Stimulated activated CD8-positive, alpha-beta memory T cell treated with anti-CD3 and anti-CD28 coated beads, Interleukin-12 subunit alpha, Interleukin-12 subunit beta, amount 100 ng/mL, for 1 hour (primary cell): ENCODE measurements at places on chromosomes 1 and 21.

DNA sequence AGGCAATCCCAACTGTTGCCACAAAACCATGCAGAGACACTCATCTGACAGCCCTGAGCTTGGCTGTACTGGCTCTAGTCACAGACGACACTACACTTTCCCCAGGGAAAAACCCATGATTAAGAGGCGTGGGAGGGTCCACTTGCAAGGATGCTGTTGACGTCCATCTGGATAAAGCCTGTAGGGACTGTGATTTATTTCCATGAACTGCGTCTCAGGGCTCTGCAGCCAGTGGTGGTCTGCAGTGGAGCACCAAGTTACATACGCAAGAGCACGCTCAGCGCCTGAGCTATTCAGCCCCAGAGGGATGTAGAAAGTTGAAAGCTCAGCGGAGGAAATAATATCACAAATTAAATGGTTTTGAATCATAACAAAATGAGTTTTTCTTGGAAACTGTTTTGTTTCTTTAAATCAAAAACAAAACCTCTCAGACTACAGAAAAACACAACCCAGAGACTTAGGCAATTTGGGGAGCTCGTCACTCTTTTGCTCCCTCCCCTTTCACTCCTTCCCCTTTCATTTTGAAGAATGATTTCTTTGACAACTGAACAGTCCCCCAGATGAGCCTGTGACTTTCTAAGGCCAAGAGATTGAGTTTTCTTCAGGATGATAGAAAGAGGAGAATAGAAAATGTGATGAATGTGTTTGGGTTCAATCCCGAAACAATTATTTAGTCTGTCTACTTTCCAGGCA is 71.2 kb downstream of the NGF start:
- DNase-seq, result no peak

DNA sequence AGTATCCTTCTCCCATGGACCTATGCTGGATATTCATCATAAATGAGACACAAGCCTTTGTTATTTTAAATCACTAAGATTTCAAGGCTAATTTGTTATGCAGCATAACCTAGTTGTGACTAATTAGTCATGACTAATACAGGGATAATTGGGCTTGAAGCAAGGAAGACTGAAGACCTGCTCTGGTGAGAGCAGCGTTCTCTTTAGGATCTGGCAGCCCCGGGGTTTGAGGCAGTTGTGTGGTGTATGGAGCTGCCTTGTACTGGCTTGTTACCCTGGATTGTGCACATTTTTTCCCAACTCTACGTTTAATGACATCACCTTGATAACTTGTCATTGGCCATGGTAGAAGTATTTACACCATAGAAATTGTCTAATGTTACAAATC is 25.7 kb upstream of the SPAG17 start:
- no peak for DNase-seq

GRCh38 chr1:8285103-8285502 is 32.8 kb upstream of the SLC45A1 start:
- no peak for DNase-seq

- no peak for DNase-seq
Observed at GRCh38 chr1:66374561-66375111, 159.3 kb upstream of the SGIP1 start.

DNA sequence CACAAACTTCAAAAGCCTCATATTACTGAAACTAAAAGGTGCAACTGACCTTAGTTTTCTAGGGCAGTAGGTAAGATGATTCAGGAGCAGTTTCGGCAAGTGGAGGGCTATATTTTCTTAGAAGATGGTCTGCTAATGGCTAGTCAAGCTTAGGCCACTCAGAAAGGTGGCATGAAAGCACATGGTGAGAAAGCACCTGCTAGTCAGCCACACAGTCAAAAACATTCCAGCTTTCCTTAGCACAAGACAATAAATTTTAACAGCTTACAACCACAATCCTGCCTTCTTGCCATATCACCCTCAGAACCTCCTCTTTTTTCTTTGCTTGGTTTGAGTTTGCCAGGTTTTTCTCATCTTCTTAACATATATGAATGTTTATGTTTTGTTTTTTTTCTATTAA is 81.1 kb upstream of the SLFNL1 start:
- no peak for DNase-seq

- no peak for DNase-seq
Observed at GRCh38 chr1:151944126-151944856, 35.0 kb upstream of the THEM4 start.

- no peak for DNase-seq
Observed at GRCh38 chr1:34858901-34859445, 576 bp downstream of the SMIM12 start.

DNA sequence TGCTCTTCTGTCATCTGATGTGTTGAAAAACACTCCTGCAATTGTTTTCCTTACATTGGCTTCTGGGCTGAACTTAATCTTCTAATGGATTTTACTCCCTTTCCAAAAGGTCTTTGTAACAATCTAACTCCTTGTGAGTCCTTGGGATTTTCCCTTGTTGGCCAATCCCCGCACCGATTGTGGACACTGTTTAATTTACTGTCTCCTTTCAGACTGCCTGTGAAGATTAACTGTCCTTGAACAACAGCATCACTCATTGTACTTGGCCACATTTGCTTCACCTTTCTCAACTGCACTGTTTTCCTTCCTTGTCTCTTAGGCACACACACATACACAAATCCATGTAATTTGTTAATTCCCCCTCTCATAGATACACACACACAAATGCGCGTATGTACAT is 120.4 kb downstream of the SPATA46 start:
- DNase-seq, result no peak

DNA sequence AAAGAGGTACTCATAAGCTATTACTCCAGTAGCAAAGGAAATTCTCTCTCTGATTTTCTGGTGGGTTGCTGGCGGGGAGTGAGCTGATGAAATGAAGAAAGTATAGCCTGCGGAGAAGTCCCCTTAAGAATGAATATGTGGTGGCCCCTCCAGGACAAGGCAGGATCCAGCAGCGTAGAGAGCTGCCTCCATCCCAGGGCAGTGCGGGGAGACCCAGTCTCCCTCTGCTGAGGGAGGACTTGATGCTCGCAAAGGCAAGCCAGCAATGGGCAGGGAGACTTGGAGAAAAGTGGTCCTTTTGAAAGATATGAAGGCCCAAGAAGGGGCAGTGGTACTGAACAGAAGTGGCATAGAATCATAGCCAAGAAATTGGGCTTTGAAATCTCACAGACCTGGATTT is 106.0 kb upstream of the SLC44A3 start:
- DNase-seq, result no peak

DNA sequence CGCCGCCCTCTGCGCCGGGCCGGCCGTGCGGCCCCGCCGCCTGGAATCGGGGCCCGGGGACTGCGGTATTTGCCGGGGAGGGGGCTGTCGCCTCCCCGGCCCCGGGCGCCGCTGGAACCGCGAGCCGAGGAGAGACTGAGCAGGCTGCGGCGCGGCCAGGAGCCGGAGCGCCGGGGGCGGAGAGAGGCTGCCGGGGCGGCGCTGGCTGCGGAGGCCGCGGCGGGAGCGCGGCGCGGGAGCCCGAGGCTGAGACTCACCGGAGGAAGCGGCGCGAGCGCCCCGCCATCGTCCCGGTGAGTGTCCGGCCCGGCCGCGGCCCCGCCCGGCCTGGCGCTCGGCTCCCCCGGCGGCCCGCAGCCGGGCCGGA is 746 bp downstream of the DYRK1A start:
- no peak for DNase-seq

- DNase-seq, result no peak
Observed at GRCh38 chr1:245825128-245825901, 670.5 kb downstream of the KIF26B start.

GRCh38 chr1:91579658-91580228 is 79.1 kb downstream of the CDC7 start:
- DNase-seq, result no peak

- DNase-seq, result no peak
Observed at GRCh38 chr1:213507472-213508223, 456.6 kb downstream of the RPS6KC1 start.

GRCh38 chr1:155859234-155859829 is at the start of gene SYT11:
TSS of gene SYT11 (plus strand) at chr1:155859567. CDS start at chr1:155859762, 195 bp downstream.
- peak; percentile 85 for DNase-seq

DNA sequence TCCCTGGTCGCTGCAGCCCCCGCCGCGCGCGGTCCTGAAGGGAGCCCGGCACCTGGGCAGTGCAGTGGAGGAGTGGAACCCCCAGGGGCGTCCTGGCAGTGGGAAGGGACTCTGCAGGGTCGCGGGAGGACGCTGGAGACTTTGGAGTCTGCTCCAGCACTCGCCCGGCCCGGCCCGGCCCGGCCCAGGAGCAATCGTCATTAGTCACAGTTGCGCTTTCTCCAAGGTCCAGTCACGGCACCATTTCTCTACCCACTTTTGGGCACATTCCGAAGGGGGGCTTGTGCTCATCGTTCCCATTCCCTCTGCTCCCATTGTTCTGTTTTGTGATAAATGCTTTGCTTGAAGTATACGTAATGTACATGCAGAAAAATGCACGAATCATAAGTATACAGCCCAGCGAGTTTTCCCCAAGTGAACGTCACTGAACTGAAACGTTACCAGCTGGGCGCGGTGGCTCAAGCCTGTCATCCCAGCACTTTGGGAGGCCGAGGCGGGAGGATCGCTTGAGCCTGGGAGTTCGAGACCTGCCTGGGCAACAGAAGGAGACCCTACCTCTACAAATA is 999 bp downstream of the THAP3 start:
- no peak for DNase-seq

DNA sequence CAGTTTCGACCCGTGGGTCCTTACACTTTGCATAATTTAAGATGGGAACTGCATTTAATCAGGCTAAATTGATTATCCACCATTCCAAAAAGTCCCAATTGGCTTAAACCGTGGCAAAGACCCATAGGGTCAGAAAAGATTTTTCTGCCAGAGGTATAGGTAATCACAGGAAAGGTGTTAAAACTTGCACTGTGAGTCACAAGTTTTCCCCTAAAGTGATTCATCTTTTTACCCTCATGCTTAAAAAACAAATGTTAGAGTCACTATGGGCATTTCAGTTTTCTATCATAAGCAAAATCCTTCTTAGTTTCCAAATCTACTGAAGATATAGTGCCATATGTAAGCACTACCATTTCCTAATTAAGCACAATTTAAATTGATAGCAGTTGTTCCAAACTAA is 1079.8 kb downstream of the ADGRL2 start:
- no peak for DNase-seq

- no peak for DNase-seq
Observed at GRCh38 chr21:35222541-35222941, 173.4 kb upstream of the RUNX1 start.

- DNase-seq, result no peak
Observed at GRCh38 chr21:24272521-24272938, 1334.8 kb downstream of the MRPL39 start.

DNA sequence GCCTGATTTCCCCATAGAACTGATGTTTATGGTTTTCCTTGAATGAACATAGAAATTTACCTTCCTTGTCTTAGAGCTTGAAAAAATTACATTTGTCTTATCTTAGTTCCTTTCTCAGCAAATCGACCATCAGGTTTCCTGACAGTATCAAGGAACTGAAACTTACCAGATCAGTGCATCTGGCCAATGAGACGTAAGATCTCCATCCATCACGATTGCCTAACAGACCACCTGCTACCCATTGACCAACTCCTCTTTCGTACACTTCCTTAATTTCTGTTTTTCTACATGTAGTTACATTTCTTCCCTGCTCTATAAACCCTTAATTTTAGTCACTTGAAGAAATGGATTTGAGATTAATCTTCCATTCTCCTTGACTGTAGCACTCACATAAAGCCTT is 57.4 kb upstream of the TMPRSS15 start:
- no peak for DNase-seq

DNA sequence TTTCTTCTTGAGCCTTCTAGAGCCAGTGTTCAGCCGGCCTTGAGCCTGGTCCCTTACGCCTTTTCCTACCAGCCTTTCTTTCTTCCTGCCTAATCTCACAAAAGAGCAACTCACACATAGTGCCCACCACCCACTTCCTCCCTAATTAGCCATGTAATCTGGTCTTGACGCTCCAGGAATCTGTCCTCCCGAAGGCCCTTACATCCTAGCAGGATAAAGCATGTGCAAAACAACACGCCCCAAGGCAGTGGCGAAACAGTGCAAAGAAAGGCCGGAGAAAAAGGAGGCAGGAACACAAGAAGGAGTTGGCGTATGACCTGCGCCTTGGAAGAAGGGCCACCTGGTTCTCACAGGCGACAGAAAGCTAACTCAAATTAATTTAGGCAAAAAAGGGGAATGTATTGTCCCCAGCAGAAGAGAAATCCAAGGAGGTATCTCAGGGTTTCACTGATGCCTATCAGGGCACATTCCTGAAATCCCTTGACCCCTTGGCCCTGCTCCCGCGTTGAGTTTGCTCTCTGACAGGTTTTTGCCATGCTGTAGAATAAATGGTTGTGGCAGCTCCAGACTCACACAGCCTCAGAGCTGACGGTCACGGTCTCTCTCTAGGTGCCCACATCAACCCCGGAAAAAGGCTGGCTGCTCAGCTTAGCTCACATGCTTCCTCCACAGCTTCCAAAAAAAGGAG is 79.0 kb downstream of the ZNF281 start:
- DNase-seq, result no peak

DNA sequence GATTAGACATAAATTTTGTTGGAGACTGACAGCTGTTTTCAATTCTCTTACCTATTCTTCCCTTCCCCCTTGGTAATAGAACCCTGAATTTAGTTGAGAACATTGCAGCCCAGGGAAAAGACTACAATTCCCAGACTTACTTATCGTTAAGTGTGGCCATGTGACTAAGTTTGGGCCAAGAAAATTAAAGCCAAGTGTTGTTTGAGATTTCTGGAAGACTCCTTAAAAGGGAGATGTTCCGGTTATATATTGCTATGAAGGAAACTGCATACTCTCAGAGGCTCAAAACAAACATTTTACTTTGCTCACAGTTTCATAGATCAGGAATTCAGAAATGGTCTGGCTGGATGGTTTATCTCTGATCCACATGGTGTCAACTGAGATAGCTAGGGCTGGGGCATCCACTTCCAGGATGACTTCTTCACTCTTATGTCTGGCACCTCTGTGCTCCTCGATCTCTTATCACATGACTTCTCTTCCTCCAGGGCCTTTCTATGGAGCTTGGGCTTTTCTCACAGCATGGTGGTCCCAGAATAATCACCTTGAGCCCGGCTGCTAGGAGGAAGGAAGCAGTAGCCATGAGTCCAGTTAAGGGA is 22.4 kb upstream of the CD34 start:
- no peak for DNase-seq

- no peak for DNase-seq
Observed at GRCh38 chr1:91801496-91802115, 84.3 kb downstream of the TGFBR3 start.

GRCh38 chr21:17726047-17726829 is 92.9 kb downstream of the C21orf91 start:
- DNase-seq, result no peak
